Right cardiac atrium (tissue), 5 donors: ENCODE measurements at places on chromosomes 6 and 20.

GRCh38 chr20:11906626-11907480 lies 10.8 kb upstream of the BTBD3 start:
- DNase-seq = no peak

DNA sequence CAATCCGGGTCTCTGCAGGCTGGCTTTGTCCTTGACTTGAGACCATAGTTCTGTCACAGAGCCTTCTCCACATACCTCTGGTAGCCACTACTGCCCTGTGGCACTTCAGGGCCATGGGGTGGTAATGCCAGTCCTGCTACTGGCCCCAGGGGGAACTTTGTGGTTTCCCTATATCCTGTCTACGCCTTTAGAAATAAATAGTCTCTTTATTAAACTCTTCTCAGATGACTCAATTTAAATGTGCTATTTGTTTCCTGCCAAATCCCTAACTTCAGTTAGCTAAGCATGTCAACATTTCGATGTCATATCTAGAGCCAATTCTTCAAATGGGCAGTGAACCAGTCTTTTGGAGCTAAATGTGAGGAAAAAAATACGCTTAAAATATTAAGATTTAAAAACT lies 60.1 kb downstream of the SEL1L2 start:
- no peak for DNase-seq

DNA sequence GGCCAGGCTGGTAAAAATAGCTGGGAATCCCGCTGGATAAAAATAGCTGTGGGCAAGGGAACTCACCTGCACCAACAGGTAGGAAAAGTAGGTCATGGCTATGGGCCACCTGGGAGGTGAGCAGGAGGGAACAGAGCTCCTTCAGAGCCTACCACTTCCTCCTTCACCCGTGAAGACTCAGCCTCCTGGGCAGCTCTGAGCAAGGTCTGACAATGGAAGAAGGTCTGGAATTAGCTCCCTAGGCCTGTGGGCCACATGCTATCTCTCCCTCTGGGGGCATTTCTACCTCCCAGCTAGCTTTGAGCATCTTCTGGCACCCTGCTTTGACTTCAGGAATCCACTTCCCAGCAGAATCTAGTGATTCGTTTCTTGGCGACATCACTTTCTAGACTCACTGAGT lies 153.9 kb downstream of the MRPL14 start:
- DNase-seq = no peak

DNA sequence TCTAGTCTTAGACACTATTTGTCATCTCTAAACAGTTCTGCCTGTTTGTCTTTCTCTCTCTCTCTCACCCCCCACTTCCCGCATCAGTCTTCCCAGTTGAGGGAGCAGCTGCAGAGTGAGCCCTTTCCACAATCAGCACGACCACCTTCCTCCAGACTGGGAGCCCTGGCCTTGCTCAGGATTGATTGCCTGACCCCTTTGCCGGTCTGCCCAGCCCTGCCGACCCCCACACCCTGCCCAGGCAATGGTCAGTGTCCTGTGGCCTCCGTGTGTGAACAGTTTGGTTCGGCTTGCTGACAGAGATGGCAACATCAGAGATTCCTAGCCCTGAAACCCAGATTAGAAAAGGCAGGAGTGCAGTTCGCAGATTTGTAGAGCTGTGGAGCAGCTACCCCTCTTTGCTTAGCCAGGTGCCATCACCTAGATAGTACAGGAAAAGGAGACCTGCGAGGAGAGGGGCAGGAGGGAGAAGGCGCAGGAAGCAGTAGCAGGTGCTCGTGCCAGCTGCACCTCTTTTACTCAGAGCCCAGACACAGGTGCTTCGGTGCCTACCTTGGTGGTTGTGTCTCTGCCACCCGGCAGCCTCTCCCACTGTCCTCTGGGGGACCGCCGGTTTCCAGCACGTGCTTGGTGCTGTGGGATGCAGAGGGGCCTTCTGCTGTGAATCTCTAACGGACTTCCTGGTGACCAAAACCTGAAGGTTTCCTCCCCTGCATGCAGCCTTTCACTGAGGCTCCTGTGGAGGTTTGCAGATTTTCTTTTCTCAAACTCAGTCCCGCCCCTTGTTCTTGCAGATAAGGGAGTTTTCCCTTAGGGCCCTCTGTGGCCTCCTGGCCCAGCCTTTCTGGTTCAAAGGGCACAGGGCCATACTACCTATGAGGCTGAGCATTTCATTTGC lies 92.4 kb downstream of the SCML4 start:
- DNase-seq = no peak

- DNase-seq = no peak
These were observed 50.8 kb downstream of the PSMG4 start for GRCh38 chr6:3309391-3310050.

DNA sequence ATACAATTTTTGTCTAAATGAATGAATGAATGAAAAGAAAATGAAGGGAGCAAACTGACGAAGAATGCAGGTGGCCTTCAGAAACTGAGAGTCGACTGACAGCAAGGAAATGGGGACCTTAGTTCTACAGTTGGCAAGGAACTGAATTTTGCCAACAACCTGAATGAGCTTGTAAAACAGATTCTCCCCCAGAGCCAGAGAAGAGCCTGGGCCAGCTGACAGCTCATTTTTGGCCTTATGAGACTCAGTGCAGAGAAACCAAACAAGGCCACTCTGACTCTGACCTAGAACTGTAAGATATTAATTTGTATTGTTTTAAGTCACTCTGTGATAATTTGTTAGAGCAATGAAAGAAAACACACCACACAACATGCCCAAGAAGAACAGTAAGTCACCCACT lies 21.8 kb downstream of the MAN1A1 start:
- DNase-seq = no peak

GRCh38 chr6:116066789-116067188 lies 6.1 kb upstream of the FRK start:
- no peak for DNase-seq

- DNase-seq = no peak
These were observed 65.2 kb upstream of the TXNDC5 start for GRCh38 chr6:7975764-7976146.

GRCh38 chr6:105992315-105992961 lies 93.7 kb upstream of the PRDM1 start:
- peak; percentile 77 for DNase-seq

DNA sequence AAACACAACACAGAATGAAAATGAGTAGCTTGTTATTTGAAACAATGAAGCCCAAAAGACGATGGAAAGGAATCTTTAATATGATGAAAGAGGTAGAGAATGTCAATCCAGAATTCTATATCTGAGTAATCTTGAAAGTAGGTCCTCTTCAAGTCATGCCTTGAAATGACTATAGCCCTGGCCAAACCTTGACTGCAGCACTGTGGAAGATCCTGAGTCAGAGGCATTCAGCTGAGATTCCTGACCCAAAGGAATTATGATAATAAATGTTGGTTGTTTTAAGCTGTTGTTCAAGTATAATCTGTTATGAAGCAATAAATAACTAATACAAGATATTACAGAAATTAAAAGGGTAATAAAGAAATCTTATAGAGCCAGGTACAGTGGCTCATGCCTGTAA lies 64.8 kb downstream of the IBTK start:
- no peak for DNase-seq

DNA sequence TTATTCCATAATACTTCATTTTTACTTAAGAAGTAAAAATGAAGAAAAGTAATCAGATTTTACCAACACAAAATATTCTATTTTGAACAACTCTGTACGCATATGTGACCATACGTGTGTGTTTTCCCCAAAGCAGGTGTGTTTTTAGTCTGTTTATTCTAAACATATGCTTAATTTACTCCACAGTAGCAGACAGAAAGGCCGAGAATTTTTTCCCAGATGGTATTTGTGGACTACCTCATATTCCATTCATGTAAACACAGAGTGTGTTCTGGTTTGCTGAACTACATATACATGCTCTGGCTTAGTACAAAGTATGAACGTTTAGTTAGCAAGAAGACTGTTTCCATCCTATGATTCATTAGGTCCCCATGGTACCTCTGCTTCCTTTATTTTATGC lies 233.3 kb upstream of the RUNX2 start:
- DNase-seq = no peak

GRCh38 chr20:24017458-24017755 lies 28.8 kb upstream of the GGTLC1 start:
- DNase-seq = no peak

- DNase-seq = no peak
These were observed 53.5 kb downstream of the GOPC start for GRCh38 chr6:117548797-117549301.

- no peak for DNase-seq
These were observed 161.7 kb downstream of the PLCB1 start for GRCh38 chr20:8293750-8294149.

DNA sequence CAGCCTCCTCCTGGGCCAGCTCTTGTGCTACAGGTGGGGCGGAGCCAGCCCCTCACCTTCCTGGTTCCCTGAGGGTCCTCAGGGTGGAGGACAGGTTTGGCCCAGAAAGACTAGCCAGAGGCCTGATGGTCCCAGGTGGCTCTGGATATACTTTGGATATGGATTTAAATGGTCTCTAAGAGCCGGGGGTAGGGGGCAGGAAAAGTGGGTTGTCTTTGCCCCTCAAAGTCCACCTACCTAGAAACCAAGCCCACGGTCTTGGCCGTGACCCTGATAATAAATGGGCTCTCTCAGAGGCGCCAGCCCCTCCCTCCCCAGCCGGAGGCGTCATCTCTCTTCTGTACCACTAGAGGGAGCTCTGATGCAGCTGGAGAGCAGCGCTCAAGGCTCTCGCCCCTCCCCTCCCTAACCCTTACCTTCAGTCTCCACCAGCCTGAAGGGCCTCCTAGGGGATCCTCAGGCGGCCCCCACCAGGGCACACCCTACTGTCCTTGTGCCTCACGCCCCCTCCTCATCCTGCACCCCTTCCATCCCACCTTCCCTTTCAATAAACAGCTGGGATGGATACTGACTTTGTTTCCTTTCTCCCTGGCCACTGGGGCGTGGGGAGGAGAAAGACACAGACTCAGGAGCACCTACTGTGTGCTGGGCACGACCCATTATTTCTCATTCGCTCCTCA lies 7.5 kb downstream of the NRSN2 start:
- peak; percentile 86 for DNase-seq

- no peak for DNase-seq
These were observed 20.8 kb downstream of the EFCAB8 start for GRCh38 chr20:32879538-32879937.

GRCh38 chr6:1363729-1364572 lies 25.4 kb upstream of the FOXF2 start:
- no peak for DNase-seq

DNA sequence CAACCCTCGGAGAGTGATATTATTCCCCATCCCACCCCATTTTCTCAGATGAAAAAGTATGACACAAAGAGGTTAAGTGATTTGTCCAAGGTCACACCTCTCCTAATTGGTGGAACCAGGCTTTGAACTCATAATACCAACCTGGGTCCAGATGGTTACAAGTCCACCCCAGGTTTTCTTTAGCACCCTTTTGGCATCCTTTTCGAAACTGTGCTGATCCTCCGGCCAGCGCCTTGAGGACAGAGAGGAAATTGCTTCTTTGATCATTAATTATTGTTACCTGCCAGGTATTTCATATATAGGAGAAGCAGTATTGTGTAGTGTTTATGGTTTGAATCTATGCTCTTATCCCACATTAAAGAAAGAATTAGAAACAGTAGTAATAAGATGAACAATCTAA lies 29.3 kb upstream of the PDYN start:
- DNase-seq = no peak

DNA sequence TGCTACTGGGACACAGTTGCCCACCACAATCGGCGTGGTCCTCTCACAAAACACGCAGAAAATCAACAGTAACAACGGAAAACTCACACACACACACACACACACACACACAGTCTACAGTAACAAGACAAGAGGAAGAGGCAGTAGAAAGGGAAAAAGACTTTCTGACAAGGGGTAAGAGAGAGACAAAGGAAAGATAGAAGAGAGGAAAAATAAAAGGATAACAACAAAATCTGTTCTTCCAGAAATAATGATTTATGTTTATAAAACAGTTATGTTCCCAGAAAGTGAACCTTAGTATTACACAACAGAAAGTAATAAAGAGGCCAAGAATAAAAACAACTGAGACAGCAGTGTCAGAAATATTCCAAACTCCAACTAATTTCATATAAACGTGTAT lies 2.9 kb downstream of the RANBP9 start:
- DNase-seq = no peak

DNA sequence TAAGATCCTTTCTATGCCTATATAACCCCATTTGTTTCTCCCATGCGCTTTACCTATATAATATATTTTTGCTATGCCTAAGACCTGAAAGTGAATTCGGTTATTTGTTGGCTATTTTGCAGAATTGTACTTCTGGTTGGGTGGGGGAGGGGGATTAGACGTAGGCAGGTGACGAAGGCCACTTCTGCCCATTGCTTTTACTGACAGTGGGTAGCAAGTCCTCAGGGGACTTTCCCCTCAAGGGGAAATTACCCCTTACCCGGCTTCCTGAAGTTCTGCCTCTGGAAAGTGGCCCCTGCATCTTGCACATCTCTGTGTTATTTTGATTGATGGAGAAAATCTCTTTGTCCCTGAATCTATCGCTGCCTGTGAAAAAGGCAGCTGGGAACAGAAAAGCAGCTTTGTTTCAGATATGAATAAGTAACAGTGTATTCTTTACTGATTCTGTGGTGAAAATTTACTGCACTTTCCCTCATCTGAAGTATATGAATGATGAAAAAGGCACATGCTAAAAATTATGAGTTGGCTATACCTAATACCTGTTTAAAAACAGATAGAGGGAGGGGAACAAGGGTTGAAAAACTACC lies 133.9 kb downstream of the UTRN start:
- DNase-seq = no peak

DNA sequence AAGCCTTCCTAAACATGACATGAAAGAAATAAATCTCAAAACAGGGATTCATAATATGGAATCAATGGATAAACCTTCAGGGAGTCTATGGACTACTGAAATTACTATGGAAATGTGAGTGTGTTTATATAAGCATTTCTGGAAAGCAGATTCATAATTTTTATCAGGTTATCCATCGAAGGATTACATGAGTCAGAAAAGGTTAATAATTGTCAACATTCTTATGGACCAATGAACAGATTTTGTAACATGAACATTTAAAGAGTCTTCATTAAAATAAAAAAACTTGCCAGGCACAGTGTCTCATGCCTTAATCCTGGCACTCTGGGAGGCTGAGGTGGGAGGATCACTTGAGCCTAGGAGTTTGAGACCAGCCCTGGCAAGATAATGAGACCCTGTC lies 84.8 kb downstream of the AHI1 start:
- DNase-seq = no peak

- DNase-seq = no peak
These were observed 163.8 kb upstream of the FBXL4 start for GRCh38 chr6:99111590-99111989.

- DNase-seq = no peak
These were observed 108.5 kb upstream of the NHSL1 start for GRCh38 chr6:138607478-138608433.

DNA sequence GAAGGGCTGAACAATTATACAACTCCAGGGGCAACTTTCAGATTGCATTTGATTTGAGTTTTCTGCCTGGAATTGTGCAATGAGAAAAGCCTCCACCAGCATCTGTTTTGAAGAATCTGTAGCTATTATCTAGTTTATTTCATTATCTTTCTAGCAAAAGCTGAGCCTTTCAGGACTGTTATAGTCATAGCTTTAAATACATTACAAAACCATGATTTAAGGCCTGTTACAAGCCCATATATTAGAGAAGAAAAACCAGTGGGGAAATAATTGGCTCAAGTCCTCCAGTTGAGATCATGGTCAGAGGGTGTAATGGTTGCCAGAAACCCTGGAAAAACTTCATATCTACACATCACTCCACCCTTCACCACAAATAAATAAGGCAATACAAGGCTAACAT lies 676.2 kb downstream of the HDGFL1 start:
- no peak for DNase-seq
